ENCODE measurements at places on chromosomes 12 and 14. TPM values are rescaled to one million over a fixed set of nuclear protein-coding genes. Genes with fewer than 3 reads are reported as not detected.

- DNase-seq, result no peak
- H3K4me3 ChIP-seq, result no peak overlapping the region
- peaks cover 37% of the 10 kb centered on the region for H3K4me1 ChIP-seq
Observed at GRCh38 chr14:24392325-24393091, 6.3 kb upstream of the NYNRIN start.

GRCh38 chr12:80178846-80179245 is 79.5 kb downstream of the OTOGL start:
- no peak for DNase-seq
- H3K36me3 ChIP-seq, result no peaks in the 10 kb centered on the region
- no peak overlapping the region for H3K27ac ChIP-seq
- peaks cover 2% of the 10 kb centered on the region for H3K4me1 ChIP-seq
- no peak overlapping the region for H3K4me3 ChIP-seq
- H3K27me3 ChIP-seq, result no peaks in the 10 kb centered on the region

- no peaks in the 10 kb centered on the region for H3K4me1 ChIP-seq
- no peaks in the 10 kb centered on the region for H3K27me3 ChIP-seq
- no peaks in the 10 kb centered on the region for H3K36me3 ChIP-seq
- H3K4me3 ChIP-seq, result no peak overlapping the region
- H3K27ac ChIP-seq, result no peak overlapping the region
Observed at GRCh38 chr12:100897240-100897639, 102.7 kb downstream of the ANO4 start.

DNA sequence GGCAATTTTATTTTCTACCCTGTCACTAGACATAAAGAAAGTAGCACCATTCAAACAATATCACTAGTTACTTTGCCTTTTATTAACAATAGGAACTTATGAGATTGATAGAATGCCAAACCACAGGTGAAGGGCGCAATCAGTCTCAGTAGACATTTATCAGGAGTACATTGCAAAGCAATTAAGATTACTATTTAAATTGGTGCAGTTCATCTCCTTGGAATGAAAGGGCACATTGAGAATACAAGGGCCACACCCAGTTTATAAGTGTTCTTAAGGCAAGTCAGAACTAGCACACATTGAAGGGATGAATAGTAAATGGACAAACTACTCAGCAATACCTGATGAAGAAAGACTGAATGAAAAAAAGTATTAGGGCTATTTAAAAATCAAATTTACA is 601.4 kb downstream of the C12orf50 start:
- H3K36me3 ChIP-seq, result peaks cover 22% of the 10 kb centered on the region
- no peaks in the 10 kb centered on the region for H3K4me1 ChIP-seq
- no peak overlapping the region for H3K27ac ChIP-seq

- no peak overlapping the region for H3K27ac ChIP-seq
- H3K4me3 ChIP-seq, result no peak overlapping the region
- H3K4me1 ChIP-seq, result peaks cover 24% of the 10 kb centered on the region
Observed at GRCh38 chr12:108455706-108456105, 59.4 kb upstream of the FICD start.

- peak; percentile 76 for DNase-seq
- peaks cover 32% of the 10 kb centered on the region for H3K27me3 ChIP-seq
- H3K4me3 ChIP-seq, result peak within 1 kb of the TSS; percentile 81
- no peak within 1 kb of the TSS for H3K27ac ChIP-seq
- H3K36me3 ChIP-seq, result no peaks in the 10 kb centered on the region
Observed at GRCh38 chr14:50396631-50397389, at the start of gene CDKL1. CDKL1 (minus strand) TSS chr14:50396881; CDS start chr14:50395868, 1,013 bp downstream.

GRCh38 chr12:93186131-93186530 is 191.6 kb upstream of the NUDT4 start:
- no peaks in the 10 kb centered on the region for H3K36me3 ChIP-seq
- H3K4me3 ChIP-seq, result no peak overlapping the region
- peaks cover 2% of the 10 kb centered on the region for H3K27me3 ChIP-seq
- no peak overlapping the region for H3K27ac ChIP-seq

- H3K27me3 ChIP-seq, result peaks cover 73% of the 10 kb centered on the region
- H3K27ac ChIP-seq, result no peak overlapping the region
- no peak for DNase-seq
Observed at GRCh38 chr12:48968467-48968866, 3.1 kb downstream of the WNT10B start.

DNA sequence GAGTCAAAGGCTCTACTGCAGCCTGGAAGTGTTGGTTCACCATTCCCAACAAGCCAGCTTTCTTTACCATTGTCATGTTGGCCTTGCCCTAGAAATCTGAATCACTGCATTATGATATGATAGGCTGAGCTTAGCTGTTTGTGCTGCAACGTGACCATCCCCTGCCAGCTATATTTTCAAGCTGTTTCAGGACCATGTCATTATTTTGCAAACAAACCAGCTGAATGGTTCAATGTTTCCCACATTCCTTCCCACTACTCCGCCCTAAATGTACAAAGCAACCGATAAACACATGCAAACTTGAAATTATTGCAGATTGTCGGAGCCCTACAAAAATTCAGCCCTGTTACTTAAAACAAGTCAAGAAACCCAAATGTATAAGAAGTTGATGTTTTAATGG is 136.1 kb downstream of the KICS2 start:
- peaks cover 30% of the 10 kb centered on the region for H3K4me1 ChIP-seq
- no peaks in the 10 kb centered on the region for H3K36me3 ChIP-seq
- no peak overlapping the region for H3K27ac ChIP-seq
- H3K27me3 ChIP-seq, result no peaks in the 10 kb centered on the region
- H3K4me3 ChIP-seq, result no peak overlapping the region
- DNase-seq, result no peak

SOX5 gene
- 3.6 TPM for total RNA-seq

DNA sequence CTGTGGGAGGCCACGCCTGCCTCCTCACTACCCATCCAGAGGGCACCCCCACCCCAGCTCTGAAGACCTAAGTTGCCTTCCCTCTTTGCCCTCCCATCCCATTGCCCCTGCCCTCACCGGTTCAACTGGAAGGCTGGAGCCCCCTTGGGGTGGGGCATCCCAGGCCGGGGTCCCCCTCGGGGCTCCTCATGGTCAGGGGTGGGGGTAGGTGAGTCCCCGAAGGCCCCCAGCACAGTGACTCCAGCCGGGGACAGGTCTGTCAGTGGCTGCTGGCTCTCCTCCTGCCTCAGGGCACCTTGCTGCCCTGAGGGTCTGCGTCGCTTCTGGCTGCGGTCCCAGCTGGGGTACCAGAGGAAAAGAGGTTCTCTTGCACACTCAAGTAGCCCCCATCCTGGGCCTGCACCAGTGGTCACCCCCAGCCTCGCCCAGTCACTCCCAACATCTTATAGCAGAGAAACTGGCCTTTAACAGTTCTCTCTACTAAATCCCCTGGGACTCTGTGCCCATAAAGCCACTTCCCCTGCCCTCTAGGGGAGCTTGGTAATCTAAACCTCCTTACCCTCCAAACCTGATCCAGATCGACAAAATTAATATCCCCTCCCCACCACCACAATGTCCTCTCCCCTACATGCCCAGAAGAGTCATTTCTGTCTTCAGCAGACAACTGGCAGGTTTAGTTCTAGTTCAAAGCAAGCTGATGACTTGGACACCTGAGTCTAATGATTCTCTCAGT is 5.1 kb downstream of the PIANP start:
- peaks cover 22% of the 10 kb centered on the region for H3K4me1 ChIP-seq
- no peak overlapping the region for H3K4me3 ChIP-seq
- H3K27ac ChIP-seq, result no peak overlapping the region

SIX6 gene
- 0.07 TPM for total RNA-seq

GRCh38 chr12:13340149-13340548 is 143.6 kb downstream of the EMP1 start:
- H3K4me3 ChIP-seq, result no peak overlapping the region
- H3K4me1 ChIP-seq, result no peaks in the 10 kb centered on the region
- H3K27ac ChIP-seq, result no peak overlapping the region
- DNase-seq, result no peak
- no peaks in the 10 kb centered on the region for H3K36me3 ChIP-seq
- H3K27me3 ChIP-seq, result no peaks in the 10 kb centered on the region

DNA sequence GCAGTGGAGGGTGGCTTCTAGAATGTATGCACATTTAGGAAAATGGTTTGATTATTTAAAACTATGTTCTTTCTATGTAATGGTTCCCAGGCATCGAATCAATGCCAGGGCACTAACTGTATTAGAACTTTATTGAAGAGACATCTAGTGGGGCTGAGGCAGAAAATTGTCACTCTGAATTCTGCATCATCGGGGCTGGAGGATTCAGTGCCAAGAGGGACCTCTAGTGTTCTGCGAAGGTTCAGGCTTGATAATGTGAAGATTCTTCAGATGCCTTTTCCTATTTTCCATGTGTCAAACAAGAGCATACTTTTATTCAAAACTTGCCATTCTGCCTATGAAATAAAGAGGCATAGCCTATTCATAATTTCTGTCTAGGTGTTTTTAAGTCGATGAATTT is 146.3 kb downstream of the CAND1 start:
- peak; percentile 35 for DNase-seq
- H3K36me3 ChIP-seq, result no peaks in the 10 kb centered on the region
- peaks cover 37% of the 10 kb centered on the region for H3K4me1 ChIP-seq
- no peaks in the 10 kb centered on the region for H3K27me3 ChIP-seq
- H3K4me3 ChIP-seq, result no peak overlapping the region

GRCh38 chr14:28879573-28879996 is 113.0 kb downstream of the FOXG1 start:
- H3K4me1 ChIP-seq, result peaks cover 7% of the 10 kb centered on the region
- no peak for DNase-seq
- no peaks in the 10 kb centered on the region for H3K27me3 ChIP-seq
- H3K36me3 ChIP-seq, result no peaks in the 10 kb centered on the region

BCL2L14 gene
- 0.87 TPM for total RNA-seq

DNA sequence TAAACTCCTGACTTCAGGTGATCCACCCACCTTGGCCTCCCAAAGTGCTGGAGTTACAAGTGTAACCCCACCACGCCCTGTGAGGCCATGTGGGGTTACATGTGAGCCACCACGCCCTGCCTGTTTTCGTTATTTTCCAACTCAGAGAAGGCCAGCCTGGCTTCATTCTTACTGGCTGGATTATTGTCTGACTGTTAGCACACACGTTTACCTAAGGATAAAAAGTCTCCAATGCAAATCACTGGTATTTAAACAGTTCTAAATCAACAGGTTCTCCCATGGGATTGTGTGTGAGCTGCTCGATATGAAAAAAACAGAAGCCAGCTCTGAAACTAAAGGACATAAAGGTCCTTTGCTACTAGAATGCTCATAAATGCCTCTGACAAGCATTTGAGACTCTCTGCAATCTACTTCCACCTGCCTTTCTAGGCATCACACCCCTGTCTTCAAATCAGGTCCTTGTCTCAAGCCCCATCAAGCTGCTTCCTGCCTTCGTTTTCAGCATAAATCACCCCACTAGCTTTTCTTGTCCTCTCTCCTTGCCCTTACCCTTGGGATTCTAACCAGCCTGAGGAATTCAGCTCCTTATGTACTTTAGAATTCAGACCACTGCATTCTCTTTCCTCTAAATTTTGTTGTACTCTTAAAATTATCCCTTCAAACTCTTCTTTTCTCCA is 265.0 kb downstream of the DUSP6 start:
- H3K4me3 ChIP-seq, result no peak overlapping the region
- H3K4me1 ChIP-seq, result peaks cover 56% of the 10 kb centered on the region

Data from WTC11 (cell line).